Midbrain (tissue), 1 donor: ENCODE measurements at places on chromosomes 5 and 9.
A peak's percentile ranks its signal among the peaks of the same experiment; 100 is the strongest.

- DNase-seq = no peak
Measured at GRCh38 chr5:179509845-179510244, 40.5 kb upstream of the RUFY1 start.

GRCh38 chr5:81140441-81140840 is 92.7 kb upstream of the CKMT2 start:
- no peak for DNase-seq

GRCh38 chr9:19876569-19877316 is 87.9 kb upstream of the SLC24A2 start:
- DNase-seq = no peak

- DNase-seq = no peak
Measured at GRCh38 chr5:135254183-135254582, 144.8 kb downstream of the MACROH2A1 start.

- no peak for DNase-seq
Measured at GRCh38 chr5:93572608-93573353, 8.2 kb downstream of the NR2F1-AS1 start.

DNA sequence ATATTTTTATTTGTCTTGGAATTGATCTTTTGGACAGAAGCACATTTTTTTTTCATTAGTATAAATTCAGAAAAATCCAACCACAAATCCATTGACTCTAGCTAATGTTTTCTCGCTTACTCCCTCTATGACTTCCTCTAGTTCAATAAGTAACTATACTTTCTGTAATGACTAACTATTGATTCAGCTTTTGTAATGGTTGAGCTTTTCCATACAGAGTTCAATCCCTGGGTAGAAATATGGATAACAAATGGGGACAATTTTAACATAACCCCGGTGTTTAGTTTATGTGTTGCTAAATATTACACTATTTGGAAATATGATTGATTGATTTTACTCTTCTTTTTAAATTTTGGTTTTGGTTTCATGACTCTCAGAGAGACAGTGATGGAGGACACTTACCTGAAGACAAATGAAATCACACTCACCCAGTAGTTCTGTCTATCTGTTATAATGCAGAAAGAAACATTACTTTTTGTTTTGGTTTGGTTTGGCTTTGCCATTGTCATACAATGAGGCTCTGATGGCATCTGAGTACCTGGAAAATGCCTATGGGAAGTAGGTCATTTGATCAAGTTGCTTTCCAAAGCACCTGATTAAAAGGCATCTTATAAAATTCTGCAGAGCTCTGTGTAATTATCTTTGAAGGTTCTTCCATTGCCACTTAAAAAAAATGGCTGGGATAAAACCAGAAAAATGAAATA is 309.7 kb upstream of the MPDZ start:
- DNase-seq = no peak

DNA sequence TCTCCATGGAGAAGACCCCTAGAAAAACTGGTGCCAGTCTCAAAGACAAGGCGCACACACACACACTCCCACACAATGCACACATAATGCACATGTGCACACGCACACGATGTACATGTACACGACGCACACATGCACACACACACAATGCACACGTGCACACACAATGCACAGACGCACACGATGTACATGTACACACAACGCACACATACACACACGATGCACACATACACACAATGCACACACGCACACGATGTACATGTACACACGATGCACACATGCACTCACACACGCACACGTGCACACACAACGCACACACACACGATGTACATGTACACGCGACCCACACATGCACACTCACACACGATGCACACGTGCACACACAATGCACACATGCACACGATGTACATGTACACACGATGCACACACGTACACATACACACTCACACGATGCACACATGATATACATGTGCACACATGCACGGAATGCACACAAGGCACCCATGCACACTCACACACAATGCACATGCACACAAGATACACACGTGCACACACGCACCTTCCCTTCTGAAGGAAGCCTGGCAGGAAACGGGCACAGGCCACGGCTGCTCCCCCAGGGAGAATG is 76.5 kb downstream of the VAV2 start:
- DNase-seq = no peak

- DNase-seq = no peak
Measured at GRCh38 chr5:17359451-17360011, 138.5 kb upstream of the TAF11L2 start.

- no peak for DNase-seq
Measured at GRCh38 chr5:52799358-52799982, 11.8 kb downstream of the ITGA1 start.

GRCh38 chr9:114178756-114179450 is 23.6 kb downstream of the COL27A1 start:
- no peak for DNase-seq

- DNase-seq = peak; percentile 29
Measured at GRCh38 chr9:126472198-126472947, 141.4 kb upstream of the LMX1B start.

- DNase-seq = no peak
Measured at GRCh38 chr5:132433141-132433540, 57.4 kb downstream of the IRF1 start.

- DNase-seq = no peak
Measured at GRCh38 chr5:134878403-134878802, 4.2 kb downstream of the TXNDC15 start.

DNA sequence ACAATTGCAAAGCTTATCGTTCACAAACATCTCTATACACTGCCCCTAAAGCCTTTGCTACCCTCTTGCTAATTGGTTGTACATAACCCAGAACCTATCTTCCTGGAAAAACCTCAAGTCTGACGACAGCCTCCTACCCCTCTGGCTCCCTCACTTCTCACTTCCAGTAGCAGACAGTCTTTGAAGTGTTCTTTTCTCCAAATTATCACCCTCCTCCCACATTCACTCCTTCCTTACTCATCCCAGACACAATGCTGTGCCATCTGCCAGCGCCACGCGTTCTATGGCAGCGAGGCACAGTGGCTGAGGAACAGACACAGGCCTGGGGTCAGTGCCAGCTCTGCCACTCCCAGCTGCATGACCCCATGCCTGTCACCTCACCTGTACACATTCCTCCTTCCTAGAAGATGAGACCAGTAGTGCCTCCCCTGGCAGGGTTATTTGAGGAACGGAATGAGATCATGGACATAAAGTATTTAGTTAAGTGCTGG is 27.7 kb downstream of the CLTA start:
- no peak for DNase-seq

DNA sequence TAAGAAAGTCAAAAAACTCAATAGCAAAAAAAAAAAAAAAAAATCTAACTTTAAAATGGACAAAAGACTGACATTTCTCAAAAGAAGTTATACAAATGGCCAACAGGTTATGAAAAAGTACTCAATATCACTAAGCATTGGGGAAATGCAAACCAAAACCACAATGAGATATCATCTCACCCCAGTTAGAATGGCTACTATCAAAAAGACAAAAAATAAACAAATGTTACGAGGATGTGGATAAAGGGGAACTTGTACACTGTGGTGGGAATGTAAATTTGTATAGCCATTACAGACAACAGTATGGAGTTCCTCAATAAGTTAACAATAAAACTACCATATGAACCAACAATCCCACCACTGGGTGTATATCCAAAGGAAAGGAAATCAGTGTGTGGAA is 37.2 kb downstream of the ENC1 start:
- DNase-seq = no peak

GRCh38 chr9:115689331-115689730 is 464.3 kb upstream of the PAPPA start:
- no peak for DNase-seq

- no peak for DNase-seq
Measured at GRCh38 chr5:132256086-132256782, 1.3 kb upstream of the PDLIM4 start.

DNA sequence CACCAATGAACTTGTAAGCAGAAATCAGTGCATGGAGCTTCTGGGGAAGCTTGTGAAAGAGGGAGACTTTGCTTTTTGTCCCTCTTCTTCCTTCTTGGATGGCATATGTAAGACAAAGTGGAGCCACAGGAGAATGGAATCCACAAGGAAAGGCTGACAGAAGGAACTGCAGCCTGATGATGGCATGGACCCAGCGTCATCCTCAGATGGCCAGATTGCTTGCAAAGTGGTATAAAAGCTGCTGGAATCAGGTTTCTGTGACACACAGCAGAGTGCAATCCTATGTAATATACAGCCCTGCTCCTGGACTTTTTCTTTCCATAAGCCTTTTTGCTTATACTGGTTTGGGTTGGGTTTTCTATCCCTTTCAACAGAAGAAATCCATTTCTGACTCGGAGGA is 31.4 kb upstream of the SPARC start:
- DNase-seq = no peak

- no peak for DNase-seq
Measured at GRCh38 chr5:127011961-127012644, 18.3 kb downstream of the MARCHF3 start.

GRCh38 chr5:31638748-31639418 is at the start of gene PDZD2:
Gene PDZD2 (plus strand): TSS chr5:31639131.
- DNase-seq = peak; percentile 91

DNA sequence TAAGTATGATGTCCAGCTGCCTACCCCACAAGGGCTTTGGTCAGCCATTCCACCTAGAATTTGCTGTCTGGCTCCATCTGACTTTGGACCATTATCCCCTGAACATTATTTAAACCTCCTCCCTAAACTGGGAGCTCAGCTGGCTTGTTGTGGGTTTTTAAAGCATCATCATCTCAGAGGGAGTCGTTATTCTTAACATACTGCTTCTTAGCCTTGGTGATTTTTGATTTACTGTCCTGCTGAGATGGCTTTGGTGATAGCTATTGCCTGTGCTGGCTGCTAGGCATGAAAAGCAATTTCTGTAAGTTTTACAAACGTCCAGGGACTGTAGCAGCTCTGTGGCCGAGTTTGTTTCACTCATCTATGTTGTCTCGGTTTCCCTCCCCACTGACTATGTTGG is 256.1 kb downstream of the NR3C1 start:
- no peak for DNase-seq

DNA sequence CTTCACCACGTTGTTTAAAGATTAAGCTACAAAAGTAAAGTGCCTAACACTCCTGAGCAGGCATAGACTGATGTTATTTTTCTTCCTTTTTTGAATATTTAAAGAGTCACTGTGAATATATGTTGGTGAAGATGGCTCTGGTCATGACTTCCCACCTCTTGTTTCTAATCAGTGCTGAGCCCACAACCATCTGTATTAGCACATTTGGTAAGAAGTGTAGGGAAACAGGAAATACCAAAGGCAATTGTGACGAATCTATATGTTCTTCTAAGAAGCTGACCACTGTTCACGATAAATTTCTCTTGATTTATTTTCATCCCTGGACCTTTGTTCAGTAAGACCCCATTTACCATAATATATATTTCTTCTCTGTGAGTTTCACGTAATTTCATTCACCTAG is 108.3 kb upstream of the PCA3 start:
- DNase-seq = no peak

DNA sequence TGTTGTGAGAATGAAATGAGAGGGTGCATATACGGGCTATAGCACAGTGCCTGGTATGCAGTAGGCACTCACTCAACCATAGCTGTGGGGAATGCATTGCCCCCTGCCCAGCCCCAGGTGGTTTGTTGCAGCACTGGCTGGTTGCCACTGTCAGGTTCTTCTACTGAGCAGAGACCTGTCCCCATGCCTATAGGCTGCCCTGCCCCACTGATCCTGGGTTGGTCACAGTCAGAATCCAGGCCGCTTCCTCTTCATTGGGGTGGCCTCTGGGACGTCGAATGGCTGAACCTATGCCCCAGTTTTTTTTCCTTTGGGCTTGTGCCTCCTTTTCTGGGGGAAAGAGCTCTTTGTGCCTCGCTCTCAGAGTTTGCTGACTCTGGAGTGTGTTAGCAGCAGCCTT is 74.6 kb downstream of the RGS3 start:
- DNase-seq = no peak
